Thoracic aorta (tissue), 2 donors: ENCODE measurements at places on chromosomes 2 and 18. TPM values are rescaled to one million over a fixed set of nuclear protein-coding genes. Genes with fewer than 3 reads are reported as not detected.

DNA sequence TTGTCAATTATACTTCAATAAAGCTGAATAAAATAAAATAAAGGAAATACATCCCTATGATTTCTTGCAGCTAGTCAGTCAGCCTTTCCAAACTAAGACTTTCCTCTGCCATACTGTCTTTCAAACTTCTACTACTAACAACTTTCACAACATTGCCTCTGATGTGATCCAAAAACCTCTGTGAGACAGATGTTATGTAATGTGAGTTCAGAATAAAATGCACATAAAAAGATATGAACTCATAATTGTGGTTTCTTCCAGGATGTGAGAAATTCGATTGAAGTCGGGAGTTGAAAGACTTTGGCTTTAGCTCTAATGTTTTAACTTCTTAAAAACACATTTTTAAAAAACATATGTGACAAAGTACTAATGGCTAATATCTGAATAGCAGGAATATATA, 98.7 kb downstream of the PIGN start:
- H3K4me1 ChIP-seq = no peaks in the 10 kb centered on the region
- H3K27me3 ChIP-seq = no peaks in the 10 kb centered on the region
- no peak for DNase-seq
- H3K36me3 ChIP-seq = no peaks in the 10 kb centered on the region

GRCh38 chr18:62545098-62545497, 22.3 kb downstream of the ZCCHC2 start:
- H3K4me3 ChIP-seq = no peak overlapping the region
- no peaks in the 10 kb centered on the region for H3K4me1 ChIP-seq
- no peaks in the 10 kb centered on the region for H3K27me3 ChIP-seq
- peaks cover 37% of the 10 kb centered on the region for H3K36me3 ChIP-seq
- DNase-seq = no peak

DNA sequence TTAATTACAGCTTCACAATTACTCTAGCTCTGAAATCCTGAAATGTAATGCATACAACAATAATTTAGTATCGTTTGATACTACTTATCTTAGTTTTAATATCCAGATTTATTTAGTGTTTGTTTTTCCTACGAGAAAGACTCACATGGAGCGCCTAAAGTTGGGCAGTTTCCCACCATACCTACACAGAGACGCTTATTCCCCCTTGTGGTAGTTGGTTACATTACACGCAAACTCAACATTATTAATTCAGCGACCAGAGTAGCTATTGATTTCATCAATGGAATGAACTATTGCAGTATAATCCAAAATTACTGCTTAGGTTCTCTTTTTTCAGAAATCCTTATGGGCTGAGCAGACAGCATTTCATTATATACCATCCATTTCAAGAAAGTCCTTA, 164.0 kb upstream of the REG3G start:
- DNase-seq = no peak
- H3K4me1 ChIP-seq = no peaks in the 10 kb centered on the region
- H3K36me3 ChIP-seq = no peaks in the 10 kb centered on the region
- no peak overlapping the region for H3K27ac ChIP-seq
- no peaks in the 10 kb centered on the region for H3K27me3 ChIP-seq

DNA sequence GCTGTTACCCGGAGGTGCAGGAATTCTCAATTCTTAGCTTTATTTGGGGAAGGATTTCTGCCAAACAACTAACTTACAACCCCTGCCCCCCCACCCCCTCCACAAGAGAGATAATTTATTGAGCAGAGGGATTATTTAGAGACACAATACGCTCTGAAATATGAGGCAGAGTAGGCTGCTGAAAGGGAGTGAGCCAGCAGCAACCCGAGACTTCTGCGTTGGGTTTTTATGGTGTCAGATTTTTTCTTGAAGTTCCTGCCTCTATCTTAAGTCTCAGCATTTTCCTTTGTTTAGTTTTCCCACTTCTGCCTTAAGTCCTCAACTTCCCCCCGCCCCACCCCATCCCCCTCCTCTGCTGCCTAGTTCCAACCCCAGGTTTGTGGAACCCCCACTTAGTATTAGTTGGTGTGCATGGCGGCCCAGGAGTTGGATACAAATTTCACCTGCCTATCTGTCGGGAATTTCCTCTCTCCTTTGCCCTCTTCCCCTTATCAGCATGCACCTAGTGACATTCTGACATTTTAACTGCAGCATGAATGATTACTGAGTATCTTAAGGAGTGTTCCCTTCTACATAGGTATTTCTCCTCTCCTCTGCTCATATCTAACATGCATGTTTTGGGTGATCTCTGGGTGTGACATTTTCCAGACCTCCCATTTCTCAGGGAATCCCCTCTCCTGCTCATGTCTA, 1635.9 kb upstream of the LRRTM1 start:
- H3K27ac ChIP-seq = no peak overlapping the region
- no peaks in the 10 kb centered on the region for H3K4me1 ChIP-seq
- no peak overlapping the region for H3K4me3 ChIP-seq

DNA sequence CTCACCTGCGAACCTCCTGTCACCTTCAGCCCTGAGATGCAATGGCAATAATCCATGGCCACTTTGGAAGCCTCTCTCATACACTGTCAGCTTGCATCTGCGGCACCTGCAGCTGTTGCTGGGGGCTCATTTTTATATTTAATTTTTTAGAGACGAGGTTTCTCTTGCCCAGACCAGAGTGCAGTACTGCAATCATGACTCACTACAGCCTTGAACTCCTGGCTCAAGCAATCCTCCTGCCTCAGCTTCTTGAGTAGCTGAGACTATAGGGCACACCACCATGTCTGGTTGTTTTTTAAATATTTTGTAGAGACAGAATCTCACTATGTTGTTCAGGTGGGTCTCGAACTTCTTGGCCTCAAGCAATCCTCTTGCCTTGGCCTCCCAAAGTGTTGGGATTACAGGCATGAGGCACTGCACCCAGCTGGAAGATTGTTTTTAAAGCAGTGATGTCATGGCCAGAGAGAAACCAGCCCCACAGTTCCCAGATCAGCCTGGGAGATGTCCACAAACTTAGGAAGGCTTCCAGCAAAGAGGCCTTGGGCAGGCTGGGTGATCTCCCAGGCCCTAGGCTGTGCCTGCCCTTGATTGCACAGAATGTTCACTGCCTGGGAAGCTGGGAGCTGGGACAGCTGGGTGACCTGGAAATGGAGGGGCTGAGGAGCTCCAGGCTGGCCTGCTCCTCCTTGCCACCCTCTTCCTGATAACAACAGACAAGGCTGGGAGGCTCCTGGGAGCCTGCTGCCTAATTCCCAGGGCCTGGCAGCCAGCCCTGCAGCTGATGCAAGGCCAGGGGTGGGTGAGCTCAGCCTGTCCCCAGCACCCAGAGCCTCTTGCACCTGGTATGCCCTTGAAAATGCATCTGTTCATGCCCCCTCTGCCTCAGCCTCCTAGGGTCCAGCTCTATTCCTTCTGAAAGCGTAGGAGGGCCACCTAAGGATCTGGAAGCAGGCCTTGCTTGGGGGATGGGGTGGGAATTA, 27.1 kb downstream of the SH2D6 start:
- peaks cover 12% of the 10 kb centered on the region for H3K4me1 ChIP-seq
- no peak for DNase-seq
- peak overlapping the region; percentile 18 for H3K27ac ChIP-seq

The GALNT13 gene
- 2.5 TPM for total RNA-seq

The IL1A gene
- not detected for total RNA-seq

The OR6B2 gene
- not detected for total RNA-seq

The TNFRSF11A gene
- 4.9 TPM for total RNA-seq
